ENCODE measurements at places on chromosomes 5 and 9.
A peak's percentile ranks its signal among the peaks of the same experiment; 100 is the strongest.

DNA sequence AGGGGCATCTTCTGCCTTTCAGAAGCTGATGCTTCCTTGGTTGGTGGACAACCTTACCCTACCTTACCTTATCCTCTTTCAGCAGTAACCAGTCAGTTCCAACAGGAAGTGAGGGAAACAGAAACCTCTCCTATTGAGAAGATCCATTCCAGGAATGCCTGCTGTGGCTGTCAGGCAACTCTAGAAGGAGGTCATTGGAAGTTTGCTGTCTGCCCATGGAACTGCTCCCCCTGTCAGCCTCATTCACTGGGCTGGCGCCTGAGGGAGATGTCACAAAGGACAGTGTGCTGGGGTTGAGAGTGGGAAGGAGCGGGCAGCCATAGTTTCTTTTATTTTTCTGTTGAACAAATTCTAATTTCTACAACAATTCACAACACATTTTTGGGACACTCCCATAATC is 54.7 kb downstream of the IRX1 start:
- ATAC-seq, result no peak

DNA sequence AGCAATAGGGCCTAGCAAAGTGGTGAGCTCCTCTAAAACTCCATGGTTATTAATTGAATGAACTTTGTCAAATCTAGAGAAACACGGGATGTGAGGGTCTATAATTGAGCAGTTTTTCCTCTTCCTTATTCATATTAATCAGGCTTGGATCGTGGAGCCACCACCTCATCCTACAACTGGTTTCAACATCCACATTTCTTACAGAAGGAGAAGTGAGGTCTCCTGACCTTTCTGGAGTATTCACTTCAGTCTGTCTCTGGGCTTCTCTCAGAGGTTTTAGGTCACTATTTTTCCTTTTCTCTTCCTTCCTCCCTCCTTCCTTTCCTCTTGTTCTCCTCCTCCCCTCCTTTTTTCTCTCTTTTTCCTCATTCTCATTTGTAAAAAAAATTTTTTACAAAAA is 177.3 kb upstream of the ACTBL2 start:
- ATAC-seq, result no peak

DNA sequence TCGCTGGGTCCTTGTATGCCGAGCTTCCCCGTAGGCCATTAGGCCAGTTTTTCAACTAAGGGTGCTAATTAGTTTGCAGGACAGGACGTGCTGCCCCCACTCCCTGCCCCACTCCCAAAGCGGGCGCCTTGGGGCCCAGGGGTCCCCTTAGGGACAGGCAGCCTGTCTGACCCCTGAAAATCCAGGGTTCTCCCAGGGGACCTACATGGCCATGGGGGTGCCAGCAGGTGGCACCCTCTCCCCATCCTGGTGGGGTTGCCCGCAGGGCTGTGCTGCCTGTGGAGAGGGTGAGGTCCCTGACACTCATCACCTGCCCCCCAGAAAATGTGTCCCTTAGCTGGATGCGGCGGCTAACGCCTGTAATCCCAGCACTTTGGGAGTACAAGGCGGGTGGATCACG is 8.5 kb upstream of the CCDC187 start:
- ATAC-seq, result peak; percentile 95

DNA sequence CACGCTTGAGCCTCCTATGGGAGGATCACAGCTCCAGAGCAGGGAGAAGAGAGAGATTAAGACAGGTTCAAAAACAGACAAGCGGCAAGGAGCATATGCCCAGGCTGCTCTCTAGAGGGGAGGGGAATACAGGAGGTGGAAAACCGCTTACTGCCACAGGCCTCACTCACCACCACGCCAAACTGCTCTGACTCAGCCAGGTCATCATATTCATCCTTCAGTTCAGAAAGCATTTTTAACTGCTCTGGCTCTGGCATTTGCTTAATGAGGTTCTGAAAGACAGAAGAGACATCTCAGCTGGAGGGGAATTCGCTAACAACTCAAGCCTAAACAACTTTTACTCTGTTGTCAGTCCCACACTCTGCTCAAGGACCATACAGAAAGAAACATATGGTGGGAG is 40.1 kb downstream of the PCDHGC5 start:
- ATAC-seq, result peak; percentile 64
